Stimulated activated CD8-positive, alpha-beta memory T cell treated with anti-CD3 and anti-CD28 coated beads, Interleukin-4, amount 100 ng/mL, for 24 hours (primary cell): ENCODE measurements at places on chromosomes 2 and 18.

- DNase-seq = no peak
These were observed 872.7 kb downstream of the DCDC2C start for GRCh38 chr2:4576075-4576474.

GRCh38 chr2:46827274-46828134, 88.1 kb downstream of the MCFD2 start:
- no peak for DNase-seq

GRCh38 chr2:152618193-152618564, 99.1 kb downstream of the PRPF40A start:
- no peak for DNase-seq

- no peak for DNase-seq
These were observed 24.2 kb upstream of the MCFD2 start for GRCh38 chr2:46939626-46940359.
